Inflammatory macrophage treated with lipopolysaccharide for 4 hours (primary cell): ENCODE measurements at places on chromosomes 2 and 18.

- DNase-seq, result no peak
Measured at GRCh38 chr18:28666216-28666615, 489.3 kb upstream of the CDH2 start.

DNA sequence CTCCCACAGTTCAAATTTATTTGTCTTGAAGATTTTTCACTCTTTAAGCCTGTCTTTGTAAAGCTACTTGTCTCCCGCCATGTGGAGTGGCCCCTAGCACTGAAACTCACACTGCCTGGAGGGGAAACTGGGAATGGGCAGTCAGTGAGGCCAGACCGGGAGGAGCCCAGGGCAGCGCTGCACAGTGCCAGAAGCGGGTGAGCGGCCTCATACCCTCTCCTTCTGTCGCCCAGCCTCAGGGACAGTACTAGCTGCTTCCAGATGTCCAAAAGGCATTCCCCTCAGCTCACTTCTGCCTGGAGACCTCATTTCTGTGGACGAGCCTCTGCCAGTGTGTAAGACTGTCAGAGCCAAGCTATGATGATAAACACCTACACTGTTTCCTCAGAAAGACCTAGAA, 79.9 kb downstream of the SEPTIN10 start:
- no peak for DNase-seq

DNA sequence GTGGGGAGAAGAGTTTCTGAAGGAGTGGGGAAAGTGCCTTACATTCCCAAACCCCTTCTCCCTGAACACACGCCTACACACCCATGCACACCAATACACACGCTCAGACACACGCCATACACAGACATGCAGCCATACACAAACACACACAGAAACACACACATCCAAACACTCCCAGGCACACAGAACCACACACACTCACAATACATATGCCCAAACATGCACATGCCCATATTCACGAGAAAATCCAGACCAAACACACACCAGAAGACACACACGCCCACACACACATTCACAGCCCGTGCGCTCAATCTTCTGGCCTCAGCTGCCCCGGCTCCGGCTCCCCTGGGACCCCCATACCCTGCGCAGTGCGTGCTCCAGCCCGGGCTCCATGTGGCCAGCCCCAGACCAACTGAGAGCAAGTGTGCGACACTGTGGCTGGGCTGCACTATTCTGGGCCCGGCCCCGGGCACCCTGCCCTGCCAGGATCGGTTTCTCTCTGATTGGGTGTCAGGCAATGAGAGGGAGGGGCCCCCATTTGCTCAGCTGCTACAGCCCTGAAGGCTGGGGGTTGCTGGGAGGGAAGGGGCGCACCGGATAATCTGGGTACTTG, at the start of gene PRKAG3:
Gene PRKAG3, minus strand, starts transcription at position 426 of the 613 bp plus-strand sequence.
- no peak for DNase-seq

DNA sequence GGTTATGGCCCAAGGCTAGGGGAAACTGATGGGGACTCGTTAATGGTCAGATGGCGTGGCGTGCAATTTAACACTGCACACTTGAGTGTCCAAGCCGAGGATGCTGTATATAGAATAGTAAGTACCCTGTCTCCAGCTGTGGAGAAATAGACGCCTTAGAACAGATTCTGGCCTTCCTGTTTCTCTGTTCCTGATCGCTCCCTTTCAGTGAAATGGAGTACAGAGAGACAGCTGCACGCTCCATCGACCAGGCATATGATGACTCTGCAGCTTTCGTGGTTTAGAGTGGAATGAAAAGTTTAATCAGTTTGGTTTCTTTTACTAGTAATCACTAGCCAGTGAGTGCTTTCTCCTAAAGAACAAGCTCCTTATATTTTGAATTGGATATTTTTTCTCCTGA, 213.4 kb downstream of the NEDD4L start:
- no peak for DNase-seq

DNA sequence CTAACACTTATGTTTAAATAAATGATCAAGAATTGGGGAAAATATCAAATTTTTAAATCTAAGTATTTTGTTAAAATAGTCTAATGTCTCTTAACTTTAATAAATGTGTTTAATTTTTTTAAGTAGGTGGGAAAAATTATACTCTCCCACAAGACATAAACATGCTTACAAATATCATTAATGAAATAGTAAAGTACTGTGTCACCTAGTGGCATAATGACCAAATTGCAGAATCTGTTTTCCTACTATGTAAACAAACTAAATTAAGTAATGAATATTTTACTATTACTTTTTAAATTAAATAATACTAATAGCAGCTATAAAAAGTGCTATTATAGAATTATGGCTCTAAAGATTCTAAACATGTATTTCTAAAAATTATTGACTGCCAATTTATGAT, 52.0 kb upstream of the CHAC2 start:
- DNase-seq, result peak; percentile 10

GRCh38 chr2:73078457-73079411, 7.2 kb upstream of the SFXN5 start:
- DNase-seq, result no peak
